ENCODE measurements at places on chromosomes 2 and 18.

GRCh38 chr2:207819839-207820784, 50.4 kb upstream of the FZD5 start:
- peak; percentile 99 for DNase-seq

DNA sequence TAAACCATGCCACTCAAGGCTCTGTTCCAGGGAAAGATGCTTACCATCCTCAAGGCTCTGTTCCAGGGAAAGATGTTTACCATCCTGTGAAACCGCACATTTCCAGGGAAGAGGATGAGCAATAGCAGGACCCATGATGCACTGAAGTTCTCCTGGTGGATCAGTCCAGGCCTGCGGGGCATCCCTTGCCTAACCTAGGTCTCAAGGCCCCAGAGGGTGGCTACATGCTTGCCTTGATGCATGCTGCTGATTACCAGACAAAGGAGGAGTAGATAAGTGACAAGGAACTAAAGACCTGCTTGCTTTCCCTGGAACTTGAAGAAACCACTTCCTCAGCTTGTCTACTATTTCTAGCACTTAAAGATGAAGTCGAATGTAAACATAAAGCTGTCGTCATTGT, 111.0 kb upstream of the LINC00305 start:
- no peak for DNase-seq

GRCh38 chr18:59446012-59446411, 86.9 kb upstream of the LMAN1 start:
- DNase-seq = peak; percentile 53

DNA sequence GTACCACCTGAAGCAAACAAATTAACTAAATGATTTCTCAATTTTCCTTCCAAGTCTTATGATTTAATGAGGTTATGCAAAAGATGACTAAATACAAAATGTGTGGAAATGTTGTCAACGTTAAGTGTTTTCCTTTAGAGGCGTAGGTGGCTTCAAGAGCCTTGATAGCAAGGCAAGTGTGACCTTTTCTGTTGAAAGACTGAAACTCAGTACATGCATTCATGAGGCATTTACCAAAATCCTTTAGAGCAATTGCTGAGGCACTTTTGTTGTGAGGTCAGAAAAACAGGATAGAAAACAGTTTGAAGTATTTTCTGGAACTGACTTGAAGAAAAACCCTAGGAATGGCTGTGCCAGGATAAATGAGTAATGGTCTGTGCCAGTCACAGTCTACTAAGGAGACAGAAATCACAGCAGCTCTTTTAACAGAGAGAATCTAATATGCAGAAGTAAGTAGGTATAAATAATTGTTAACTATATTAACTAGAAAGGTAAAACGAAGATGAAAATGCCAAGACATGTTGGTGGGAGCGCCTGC, 326.5 kb upstream of the CDH20 start:
- no peak for DNase-seq

DNA sequence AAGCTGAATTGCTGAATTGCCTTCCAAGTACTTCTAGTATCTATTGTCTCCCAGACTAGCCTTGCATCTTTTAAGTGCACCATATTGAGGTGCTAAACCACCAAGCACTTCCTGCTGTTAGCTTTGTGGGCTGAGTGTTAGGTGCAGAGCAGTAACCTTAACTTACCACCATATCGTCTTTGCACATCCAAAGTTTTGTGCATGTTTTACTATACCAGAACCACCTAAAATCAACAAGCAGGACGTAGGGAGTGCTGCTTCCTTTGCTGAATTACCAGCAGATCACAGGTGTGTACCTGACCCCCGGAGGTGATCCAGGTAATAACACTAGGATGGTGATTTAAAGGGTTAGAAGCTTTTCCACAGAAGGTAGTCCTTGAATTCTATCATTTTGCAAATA, 359.9 kb upstream of the HNRNPA3 start:
- DNase-seq = no peak

- DNase-seq = peak; percentile 79
Observed at GRCh38 chr2:28282861-28283646, 109.6 kb upstream of the FOSL2 start.

DNA sequence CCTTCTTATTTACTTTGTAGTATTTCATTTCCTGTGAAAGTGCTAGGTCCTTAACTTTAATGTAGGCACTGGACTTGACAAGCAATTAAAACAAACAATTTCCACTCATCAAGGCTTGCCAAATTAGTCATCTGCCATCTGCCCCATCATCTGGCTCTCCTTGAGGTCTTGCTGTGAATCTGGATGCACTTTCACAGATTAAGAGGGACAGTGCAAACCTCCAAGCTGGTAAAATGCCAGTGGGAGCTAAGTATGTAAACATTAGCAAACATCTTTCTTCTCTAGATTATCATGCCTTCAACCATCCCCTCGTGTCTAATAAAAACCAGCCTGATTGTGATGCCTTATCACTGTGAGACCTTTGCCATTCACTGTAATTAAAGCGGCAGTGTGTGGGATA, 402.9 kb downstream of the ERBB4 start:
- DNase-seq = no peak

- no peak for DNase-seq
Observed at GRCh38 chr18:58979615-58980014, 114.9 kb downstream of the ZNF532 start.

- DNase-seq = no peak
Observed at GRCh38 chr2:231207734-231208133, 9.3 kb downstream of the ARMC9 start.

GRCh38 chr2:20540587-20541293, 93.9 kb downstream of the RHOB start:
- DNase-seq = no peak

DNA sequence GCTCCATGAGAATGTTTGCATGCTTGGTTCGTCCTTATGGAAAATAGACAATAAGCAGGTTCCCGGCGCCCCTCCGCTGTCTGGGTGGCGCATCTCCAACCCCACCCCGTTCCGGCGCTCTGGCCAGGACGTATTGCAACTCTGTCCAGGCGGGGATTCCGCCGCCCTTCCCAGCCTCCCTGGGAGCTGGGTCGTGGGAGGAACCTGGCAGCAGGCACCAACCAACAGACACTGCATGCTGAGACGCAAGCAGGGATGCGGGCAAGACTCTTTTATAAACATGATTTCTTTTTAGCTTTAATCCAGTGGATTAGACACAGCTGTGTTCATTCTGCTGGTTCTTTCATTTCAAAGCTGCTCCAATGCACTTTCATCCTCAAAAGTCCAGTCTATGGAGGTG, 240.2 kb downstream of the SH3BP4 start:
- DNase-seq = no peak

GRCh38 chr2:170148161-170148560, 29.8 kb upstream of the MYO3B start:
- peak; percentile 68 for DNase-seq
